ENCODE measurements at places on chromosomes 6 and 20.
A peak's percentile ranks its signal among the peaks of the same experiment; 100 is the strongest.

DNA sequence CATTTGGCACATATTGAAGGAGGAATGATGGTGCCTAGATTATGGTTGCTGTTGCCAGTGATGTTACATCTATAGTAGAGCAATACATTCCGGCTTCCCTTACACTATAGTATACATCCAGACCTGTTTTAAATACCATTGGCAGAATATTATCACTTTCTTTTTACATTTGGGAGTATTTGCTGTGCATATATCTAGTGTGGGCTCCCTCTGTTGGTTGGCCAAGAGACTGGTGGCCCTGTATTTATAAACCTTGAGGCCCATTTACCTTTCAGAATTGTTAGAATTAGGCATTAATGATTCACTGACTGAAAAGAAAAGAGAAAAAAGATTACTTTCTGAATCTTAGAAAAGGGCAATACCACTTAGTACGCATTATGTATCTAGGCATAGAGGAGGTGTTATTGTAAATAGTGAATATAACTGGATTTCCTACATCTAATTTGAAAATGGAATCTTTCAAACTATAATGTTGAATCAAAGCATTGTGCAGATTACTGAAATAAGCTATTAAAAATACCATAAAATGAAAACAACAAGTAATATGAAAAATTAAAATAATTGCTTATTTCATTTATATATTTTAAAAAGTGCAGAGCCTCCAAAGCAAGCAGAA lies 628.8 kb upstream of the MAN1A1 start:
- DNase-seq: no peak

GRCh38 chr20:32626859-32627636 lies 41.9 kb upstream of the NOL4L start:
- peak; percentile 95 for DNase-seq

GRCh38 chr6:90369024-90369519 lies 72.4 kb upstream of the BACH2 start:
- DNase-seq: no peak

DNA sequence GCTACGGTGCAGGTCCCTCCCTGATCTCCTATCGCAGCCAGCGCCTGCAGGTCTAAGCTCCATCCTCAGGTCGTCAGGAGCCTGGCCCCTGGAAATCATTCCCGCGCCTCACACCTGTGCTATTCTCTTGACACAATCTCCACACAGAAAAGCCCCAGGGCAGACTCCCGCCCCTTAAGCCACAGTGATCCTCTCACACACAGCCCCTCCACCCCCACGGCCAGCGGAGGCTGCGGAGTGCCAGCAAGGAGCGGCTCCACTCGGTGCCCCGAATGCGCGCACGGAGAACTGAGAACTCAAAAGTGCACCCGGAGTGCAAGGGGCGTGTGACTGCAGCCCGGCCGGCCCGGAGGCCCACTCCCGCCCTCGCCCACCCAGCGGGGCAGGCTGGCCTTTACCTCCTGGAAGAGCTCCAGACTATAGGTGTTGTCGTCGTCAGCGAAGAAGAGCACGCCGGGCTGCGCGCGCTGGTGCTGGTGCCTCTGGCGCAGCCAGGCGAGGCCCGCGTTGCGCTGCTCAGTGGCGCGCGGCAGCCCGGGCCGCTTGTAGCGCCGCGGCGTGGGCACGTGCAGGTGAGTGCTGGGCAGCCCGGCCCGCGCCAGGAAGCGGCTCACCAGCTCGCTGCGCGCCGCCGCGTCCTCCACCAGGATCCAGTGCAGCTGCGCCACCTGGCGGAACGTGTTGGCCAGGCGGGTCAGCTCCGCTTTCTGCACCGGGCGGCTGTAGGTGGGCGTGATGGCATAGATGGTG lies 1.2 kb downstream of the B3GAT2 start:
- DNase-seq: peak; percentile 91
